Esophagus muscularis mucosa (tissue), 4 donors: ENCODE measurements at places on chromosomes 6 and 20.

- H3K4me1 ChIP-seq: no peaks in the 10 kb centered on the region
- no peak for DNase-seq
- H3K27ac ChIP-seq: no peak overlapping the region
- H3K27me3 ChIP-seq: no peaks in the 10 kb centered on the region
Measured at GRCh38 chr20:51353491-51353890, 189.0 kb downstream of the NFATC2 start.

GRCh38 chr6:148440016-148440415 lies 97.4 kb downstream of the SASH1 start:
- H3K27me3 ChIP-seq: no peaks in the 10 kb centered on the region
- no peaks in the 10 kb centered on the region for H3K36me3 ChIP-seq
- H3K4me3 ChIP-seq: no peak overlapping the region
- DNase-seq: no peak
- no peak overlapping the region for H3K27ac ChIP-seq
- H3K4me1 ChIP-seq: peaks cover 21% of the 10 kb centered on the region

DNA sequence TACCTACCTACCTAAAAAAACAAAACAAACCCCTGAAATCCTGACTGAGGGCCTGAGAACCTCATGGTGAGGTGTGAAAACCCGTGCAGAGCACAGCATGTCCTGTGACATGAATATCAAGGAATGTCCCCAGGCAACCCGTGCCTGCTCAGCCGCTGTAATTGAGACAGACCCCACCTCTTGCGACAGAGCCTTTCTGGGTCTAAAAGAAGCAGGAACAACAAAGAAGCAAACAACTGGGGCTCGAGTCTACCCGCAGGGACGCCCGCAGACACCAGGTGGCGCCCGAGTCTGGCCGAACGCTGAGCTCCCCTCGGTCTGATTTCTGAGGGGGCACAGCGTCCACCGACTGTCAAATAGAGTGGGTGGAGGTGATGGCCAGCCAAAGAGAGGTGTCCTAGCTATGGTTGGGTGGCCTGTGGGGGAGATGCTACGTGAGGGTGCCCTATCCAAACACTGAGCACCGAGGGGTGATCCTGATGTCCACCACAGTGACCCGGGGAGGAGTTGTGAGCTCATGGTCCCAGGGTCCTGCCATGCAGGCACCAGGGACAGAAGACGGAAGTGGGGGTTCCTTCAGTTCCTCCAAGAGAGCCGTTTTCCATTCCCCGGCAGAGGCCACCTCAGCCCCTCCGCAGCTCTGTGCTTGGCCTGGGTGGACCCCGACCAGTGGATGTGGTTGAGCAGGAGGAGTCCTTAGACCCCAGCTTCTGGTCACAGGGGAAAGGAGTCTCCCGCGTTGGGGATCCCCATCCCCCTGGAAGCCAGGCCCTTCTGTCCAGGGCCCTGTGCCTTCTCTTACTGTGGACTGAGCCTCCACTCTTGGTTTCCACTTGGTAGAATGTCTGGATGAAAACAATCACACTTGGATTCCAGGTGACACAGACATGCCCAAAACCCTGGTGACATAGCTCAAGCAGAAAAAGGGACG lies 268.2 kb downstream of the CDC5L start:
- H3K4me3 ChIP-seq: no peak overlapping the region
- H3K36me3 ChIP-seq: no peaks in the 10 kb centered on the region
- DNase-seq: peak; percentile 96

GRCh38 chr20:38126932-38127621 lies 38.0 kb downstream of the TGM2 start:
- peaks cover 6% of the 10 kb centered on the region for H3K36me3 ChIP-seq
- H3K27ac ChIP-seq: peak overlapping the region; percentile 84
- no peaks in the 10 kb centered on the region for H3K27me3 ChIP-seq
- no peak for DNase-seq
- no peak overlapping the region for H3K4me3 ChIP-seq

GRCh38 chr6:111646034-111646433 lies 40.4 kb upstream of the TRAF3IP2 start:
- H3K36me3 ChIP-seq: no peaks in the 10 kb centered on the region
- DNase-seq: no peak
- H3K27ac ChIP-seq: no peak overlapping the region

DNA sequence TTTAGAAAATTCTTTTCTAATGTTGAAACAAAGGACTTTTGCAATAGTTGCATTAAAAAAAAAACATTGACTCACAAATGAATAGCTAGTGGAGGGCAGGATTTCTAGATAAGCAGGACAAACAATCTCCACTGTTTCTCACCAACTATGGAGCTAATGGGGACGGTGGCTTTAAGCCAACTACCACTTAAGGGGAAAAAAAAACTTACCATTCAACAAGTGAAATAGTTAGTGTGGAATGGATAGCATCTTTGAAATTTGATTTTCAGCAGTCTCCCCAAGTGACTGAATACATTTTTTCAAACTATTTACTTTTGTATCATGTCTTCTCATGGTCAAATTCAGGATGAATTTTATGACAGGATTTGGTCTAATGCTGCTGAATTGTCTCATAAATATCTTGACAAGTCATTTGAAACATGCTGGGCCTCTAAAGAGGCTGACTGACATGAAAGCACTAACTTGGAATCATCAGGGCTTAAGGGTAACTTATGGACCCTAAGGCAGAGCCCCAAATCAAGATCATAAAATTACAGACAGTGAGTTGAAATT lies 100.5 kb downstream of the EYA4 start:
- H3K27ac ChIP-seq: no peak overlapping the region
- no peak overlapping the region for H3K4me3 ChIP-seq
- no peak for DNase-seq
- H3K27me3 ChIP-seq: no peaks in the 10 kb centered on the region
- H3K4me1 ChIP-seq: no peaks in the 10 kb centered on the region

- no peak overlapping the region for H3K4me3 ChIP-seq
- DNase-seq: no peak
- no peaks in the 10 kb centered on the region for H3K27me3 ChIP-seq
- peaks cover 9% of the 10 kb centered on the region for H3K4me1 ChIP-seq
- no peak overlapping the region for H3K27ac ChIP-seq
Measured at GRCh38 chr6:3518356-3519190, 61.7 kb upstream of the SLC22A23 start.

- no peak for DNase-seq
- H3K36me3 ChIP-seq: no peaks in the 10 kb centered on the region
- H3K27me3 ChIP-seq: no peaks in the 10 kb centered on the region
- no peak overlapping the region for H3K4me3 ChIP-seq
- H3K27ac ChIP-seq: no peak overlapping the region
Measured at GRCh38 chr20:60056407-60057122, 98.3 kb downstream of the CDH26 start.

DNA sequence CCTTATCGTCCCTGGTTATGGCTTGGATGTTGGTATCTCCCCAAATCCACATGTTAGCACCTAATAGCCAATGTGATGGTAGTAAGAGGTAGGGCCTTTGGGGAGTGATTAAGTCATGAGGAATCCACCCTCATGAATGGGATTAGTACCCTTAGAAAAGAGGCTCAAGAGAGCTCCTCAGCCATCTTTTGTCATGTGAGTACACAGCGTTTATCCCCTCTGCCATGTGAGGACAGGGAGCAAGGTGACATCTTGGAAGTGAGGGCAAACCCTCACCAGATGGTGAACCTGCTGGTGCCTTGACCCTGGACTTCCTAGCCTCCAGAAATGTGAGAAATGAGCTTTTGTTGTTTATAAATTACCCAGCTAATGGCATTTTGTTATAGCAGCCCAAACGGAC lies 16.1 kb upstream of the SIRPB2 start:
- H3K36me3 ChIP-seq: no peaks in the 10 kb centered on the region
- no peaks in the 10 kb centered on the region for H3K4me1 ChIP-seq
- H3K27me3 ChIP-seq: no peaks in the 10 kb centered on the region
- DNase-seq: no peak
- no peak overlapping the region for H3K27ac ChIP-seq

DNA sequence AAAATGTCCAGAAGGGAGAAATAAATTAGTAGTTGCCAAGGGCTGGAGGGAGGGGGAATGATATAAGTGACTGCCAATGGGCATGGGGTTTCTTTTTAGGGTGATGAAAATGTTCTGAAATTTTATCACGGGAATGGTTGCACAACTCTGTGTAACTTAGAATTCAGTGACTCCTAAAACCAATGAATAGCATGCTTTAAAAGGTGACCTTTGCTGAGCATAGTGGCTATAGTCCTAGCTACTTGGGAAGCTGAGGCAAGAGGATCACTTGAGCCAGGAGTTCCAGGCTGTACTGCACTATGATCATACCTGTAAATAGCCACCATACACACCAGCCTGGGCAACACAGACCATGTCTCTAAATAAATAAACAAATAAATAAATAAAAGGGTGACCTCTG lies 109.0 kb downstream of the ATG5 start:
- H3K4me1 ChIP-seq: no peaks in the 10 kb centered on the region
- H3K27ac ChIP-seq: no peak overlapping the region
- H3K27me3 ChIP-seq: no peaks in the 10 kb centered on the region
- H3K4me3 ChIP-seq: no peak overlapping the region
- no peak for DNase-seq

DNA sequence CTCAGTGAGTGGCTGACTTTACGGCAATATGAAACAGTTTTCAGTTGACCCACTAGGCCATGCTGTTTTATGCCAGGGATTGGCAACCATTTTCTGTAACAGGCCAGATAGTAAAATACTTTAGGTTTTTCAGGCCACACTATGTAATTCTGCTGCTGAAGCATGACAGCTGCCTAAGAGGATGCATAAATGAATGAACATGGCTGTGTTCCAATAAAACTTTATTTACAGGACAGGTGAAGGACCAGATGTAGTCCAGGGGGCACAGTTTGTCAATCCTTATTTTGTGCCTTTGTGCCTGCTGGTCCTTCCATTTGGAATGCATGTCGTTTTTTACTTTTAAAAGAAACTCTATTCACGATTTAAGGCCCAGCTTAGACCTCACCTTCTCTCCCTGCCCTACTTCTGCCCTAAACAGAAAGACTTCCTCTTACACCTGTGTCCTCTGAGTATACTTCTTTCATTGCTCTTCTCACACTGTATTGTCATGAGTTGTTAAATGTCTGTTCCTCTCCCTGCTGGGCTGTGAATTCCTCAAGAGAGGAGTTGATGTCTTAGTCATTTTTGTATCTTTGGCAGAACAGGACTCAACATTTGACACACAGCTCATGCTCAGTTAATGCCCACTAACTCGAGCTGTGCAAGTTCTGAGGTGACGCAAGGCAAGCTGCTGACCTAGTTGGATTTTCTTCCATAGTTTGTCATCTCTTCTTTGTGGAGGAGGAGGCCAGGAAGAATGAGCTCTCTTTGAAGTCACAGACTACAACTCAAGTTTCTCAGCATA lies 90.1 kb upstream of the MAP7 start:
- H3K4me3 ChIP-seq: no peak overlapping the region
- H3K27me3 ChIP-seq: no peaks in the 10 kb centered on the region
- H3K27ac ChIP-seq: no peak overlapping the region
- H3K4me1 ChIP-seq: peaks cover 18% of the 10 kb centered on the region
- peaks cover 24% of the 10 kb centered on the region for H3K36me3 ChIP-seq

DNA sequence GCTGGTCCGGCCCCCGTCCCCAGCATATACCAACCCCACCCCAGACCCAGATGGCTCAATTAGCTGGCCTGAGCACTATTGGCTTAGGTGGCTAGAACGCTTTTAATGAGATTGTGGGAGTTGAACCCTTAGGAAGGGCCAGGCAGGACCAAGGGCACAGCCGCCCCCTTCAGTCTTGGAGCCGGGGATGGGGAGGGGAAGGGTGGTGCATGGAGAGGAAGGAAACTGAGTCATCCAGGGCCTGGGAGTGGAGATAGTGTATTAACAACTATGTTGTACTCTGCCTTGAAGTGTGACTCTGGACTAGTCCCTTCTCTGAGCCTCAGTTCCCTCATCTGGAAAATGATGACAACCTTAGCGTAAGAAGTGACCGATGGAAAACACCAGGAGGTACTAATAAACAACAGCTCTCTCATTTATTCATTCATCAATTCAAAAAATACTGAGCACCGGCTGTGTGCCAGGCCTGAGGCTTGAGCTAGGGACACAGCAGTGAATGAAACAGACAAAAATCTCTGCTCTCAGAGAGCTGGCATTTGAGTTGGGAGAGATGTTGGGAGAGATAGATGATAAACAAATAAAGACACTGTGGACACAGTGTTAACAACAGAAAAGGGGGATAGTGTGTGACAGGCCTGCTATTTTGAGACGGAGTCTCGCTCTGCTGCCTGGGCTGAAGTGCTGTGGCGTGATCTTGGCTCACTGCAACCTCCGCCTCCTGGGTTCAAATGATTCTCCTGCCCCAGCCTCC lies 11.5 kb downstream of the PEDS1 start:
- H3K4me1 ChIP-seq: peaks cover 87% of the 10 kb centered on the region

- no peak overlapping the region for H3K4me3 ChIP-seq
- peaks cover 33% of the 10 kb centered on the region for H3K27me3 ChIP-seq
- no peak for DNase-seq
- peaks cover 44% of the 10 kb centered on the region for H3K4me1 ChIP-seq
Measured at GRCh38 chr6:7730001-7730783, 4.3 kb downstream of the BMP6 start.

DNA sequence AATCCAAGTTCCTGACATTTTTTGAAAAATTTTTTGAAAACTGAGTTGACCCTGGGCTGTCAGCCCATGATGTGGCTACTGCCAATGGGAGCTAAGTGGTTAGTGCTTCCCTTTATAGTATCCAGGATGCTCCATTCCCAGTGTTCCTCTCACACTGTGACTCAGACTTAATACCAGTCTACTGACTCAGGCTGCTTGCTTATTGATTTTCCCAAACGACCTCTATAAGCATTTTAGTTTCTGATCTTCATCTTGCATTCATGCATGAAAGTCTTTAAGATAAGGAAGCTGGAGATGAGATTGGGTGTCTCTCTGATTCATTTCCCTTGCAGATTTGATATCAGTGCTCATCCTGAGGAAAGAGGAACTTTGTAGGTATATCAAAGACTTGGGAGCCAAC lies 560.0 kb downstream of the TBC1D32 start:
- H3K27me3 ChIP-seq: no peaks in the 10 kb centered on the region
- no peaks in the 10 kb centered on the region for H3K36me3 ChIP-seq
- no peak overlapping the region for H3K4me3 ChIP-seq
- H3K27ac ChIP-seq: no peak overlapping the region
- DNase-seq: no peak

GRCh38 chr6:5068153-5068751 lies 16.9 kb upstream of the PPP1R3G start:
- H3K36me3 ChIP-seq: no peaks in the 10 kb centered on the region
- H3K27me3 ChIP-seq: no peaks in the 10 kb centered on the region
- H3K4me1 ChIP-seq: no peaks in the 10 kb centered on the region
- no peak overlapping the region for H3K27ac ChIP-seq
- no peak for DNase-seq
- H3K4me3 ChIP-seq: no peak overlapping the region
